Cortex of kidney (tissue), 1 donor: ENCODE measurements at places on chromosomes 7 and 10.

GRCh38 chr10:88642963-88643362 lies 21.3 kb upstream of the LIPF start:
- DNase-seq, result no peak

DNA sequence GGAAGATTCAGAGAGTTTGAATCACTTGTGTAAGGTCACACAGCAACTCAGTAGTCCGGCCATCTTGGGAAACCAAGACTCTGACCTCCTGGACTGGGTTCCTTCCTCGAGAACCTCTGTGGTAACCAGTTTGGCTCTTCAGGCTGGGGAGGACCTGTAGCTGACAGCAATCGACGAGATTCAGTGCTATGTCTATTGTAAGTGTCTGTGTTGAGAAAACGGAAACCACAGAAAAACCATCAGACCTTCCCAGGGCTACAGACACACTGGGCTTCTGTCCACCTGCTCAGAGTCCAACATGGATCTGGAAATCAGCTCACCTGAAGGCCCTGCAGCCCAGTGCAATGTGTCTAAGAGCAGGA lies 403.7 kb downstream of the RPS24 start:
- no peak for DNase-seq

- DNase-seq, result no peak
Measured at GRCh38 chr10:78991187-78991586, 77.6 kb upstream of the ZMIZ1 start.

DNA sequence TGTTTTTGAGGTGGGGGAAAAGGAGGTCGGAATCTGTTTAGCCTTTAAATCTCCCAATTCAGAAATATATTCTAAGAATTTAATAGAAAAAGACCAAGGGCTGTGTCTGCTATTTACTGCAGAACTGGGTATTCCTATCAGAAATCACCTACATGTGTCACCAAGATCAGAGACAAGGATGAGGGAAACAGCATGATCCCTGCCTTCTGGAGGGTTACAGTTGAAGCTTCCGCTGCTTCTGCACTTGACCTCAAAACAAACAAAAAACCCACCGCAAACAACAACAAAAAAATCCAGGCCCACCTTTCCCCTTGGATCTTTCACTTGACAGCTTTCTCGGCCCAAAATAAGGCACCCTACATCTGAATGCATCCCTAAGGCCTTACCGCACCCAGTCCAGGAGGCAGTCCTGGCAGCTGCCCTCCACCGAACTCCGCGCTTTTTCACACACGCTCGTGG lies 750 bp upstream of the CDK14 start:
- no peak for DNase-seq

DNA sequence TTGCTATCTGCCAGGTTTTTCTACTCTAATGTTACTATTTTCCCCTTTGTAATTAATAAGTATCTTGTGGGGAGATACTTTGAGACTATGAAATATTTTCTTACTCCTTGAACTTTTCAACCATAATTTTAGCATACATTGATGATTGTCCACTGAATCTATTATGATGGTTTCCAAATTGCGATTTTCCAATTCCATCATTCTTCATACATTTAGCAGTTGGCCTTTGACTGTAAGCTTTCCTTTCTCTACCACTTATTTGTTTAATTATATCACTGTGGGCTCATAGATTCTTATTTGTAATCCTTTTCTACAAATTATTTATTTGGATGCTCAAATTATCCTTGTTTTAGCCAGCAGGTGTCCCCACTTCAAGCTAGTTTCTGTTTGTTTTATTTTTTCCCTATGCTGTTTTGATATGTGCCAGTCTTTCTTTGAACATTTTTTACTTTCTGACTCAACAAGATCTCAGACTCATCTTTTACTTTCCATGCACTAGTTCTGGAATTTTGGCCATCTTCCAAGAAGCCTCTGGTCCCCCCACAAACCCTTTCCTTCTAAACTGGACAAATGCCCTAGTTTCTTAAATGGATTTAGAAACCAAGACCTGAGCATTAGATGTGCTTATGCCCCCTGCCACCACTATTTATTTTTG lies 11.4 kb upstream of the MRPS16 start:
- no peak for DNase-seq

DNA sequence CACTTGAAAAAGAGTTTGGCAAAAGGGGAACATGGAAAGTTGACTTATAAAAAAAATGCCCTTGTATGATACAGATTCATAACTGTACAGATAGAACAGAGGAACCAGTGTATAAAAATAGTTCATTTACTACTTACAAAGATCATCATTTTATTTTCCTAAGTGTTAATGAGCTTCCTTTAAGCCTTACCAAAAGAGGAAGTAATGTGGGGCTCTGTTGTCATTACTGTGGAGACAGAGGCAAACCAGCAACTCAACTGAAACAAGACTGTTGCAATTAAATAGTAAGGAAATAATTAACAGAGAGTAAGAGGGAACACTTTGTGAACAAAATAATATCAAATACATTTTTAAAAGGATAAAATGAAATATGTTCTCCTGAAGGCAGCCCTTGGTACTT lies 526.2 kb upstream of the ADARB2 start:
- no peak for DNase-seq

DNA sequence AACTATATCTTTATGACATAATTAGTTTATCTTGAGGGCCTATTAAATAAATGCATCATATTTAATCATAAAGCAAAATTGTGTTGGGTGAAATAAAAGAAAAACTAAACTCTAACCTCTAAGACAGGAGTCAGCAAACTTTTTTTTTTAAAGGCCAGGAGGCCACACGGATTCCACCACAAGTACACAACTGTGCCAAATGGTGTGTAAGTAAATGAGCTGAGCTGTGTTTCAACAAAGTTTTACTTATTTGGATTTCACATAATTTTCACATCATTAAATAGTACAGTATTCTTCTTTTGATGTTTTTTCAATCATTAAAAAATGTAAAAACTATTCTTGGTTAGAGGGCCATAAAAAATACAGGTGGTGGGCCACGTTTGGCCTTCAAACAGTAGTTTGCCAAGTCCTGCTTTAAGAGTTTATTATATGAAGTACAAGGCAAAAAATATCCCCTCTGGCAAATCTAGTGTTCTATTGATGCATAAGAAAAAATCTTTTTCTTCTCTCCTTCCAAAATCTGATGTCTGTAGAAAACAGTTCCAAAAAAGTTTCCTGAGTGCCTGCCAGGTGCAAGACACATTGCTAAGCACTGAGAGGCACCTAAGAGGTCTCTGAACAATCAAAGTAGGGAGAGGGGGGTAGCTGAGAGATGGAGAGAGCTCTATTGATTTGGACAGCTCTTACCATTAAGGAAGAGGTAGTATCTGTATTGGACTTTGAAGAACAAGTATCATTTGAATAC lies 26.5 kb upstream of the SPOCK2 start:
- DNase-seq, result no peak

- DNase-seq, result no peak
Measured at GRCh38 chr10:9024210-9024609, 969.7 kb downstream of the GATA3 start.

- no peak for DNase-seq
Measured at GRCh38 chr10:21263263-21263803, 262.1 kb downstream of the SKIDA1 start.
